ENCODE measurements at places on chromosomes 1 and 21. TPM values are rescaled to one million over a fixed set of nuclear protein-coding genes. Genes with fewer than 3 reads are reported as not detected.

DNA sequence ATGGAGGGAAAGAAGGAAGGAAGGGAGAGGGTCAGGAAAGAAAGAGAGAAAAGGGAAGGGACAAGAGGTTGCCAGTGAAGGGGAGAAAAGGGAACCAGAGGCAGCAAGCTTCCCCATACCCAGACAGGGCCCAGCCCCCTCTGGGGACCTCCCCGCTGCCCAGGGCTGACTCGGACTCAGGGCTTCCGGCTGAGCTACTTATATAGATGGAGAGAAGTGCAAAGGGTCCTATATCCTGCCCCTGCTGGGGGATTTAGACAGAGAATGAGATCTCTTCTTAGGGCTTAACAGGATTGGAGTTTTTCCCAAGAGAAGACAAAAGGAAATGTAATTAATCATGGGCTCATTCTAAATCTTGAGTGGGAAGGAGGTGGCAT, at the start of gene ETV3L:
ETV3L (minus strand) TSS at position 176 of the 377 bp plus-strand sequence. CDS start 285 bp downstream, outside the sequence.
- DNase-seq, result no peak

- DNase-seq, result peak; percentile 25
Observed at GRCh38 chr21:45147473-45148315, 73.3 kb downstream of the ADARB1 start.

- no peak for DNase-seq
Observed at GRCh38 chr21:45504021-45504515, 38.2 kb downstream of the SLC19A1 start.

DNA sequence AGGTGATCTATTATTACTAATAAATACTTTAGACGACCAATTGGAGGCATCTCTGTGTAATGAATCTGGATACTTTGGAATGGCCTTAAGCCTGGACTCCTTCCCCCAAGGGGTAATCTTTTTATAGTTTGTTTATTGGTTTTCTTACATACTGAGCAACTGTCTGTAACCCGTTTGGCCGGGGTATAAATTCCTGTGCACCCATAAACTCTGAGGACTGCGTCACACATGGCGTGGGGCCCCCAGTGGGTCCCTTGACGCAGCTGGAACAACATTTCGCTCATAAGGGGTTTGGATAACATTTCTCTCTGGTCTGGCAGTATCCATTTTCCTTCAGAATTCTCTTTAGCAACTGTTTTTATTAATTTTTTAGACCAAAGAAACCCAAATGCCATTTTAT, 26.5 kb downstream of the SCCPDH start:
- DNase-seq, result no peak

LENEP gene
- total RNA-seq, result not detected

CALML6 gene
- not detected for total RNA-seq

CRABP2 gene
- 21.1 TPM for total RNA-seq
